ENCODE measurements at places on chromosomes 2 and 18. TPM values are rescaled to one million over a fixed set of nuclear protein-coding genes. Genes with fewer than 3 reads are reported as not detected.

MAPRE2 gene
- 19.9 TPM for polyA plus RNA-seq

MARCO gene
- 2.0 TPM for polyA plus RNA-seq

CAVIN2 gene
- polyA plus RNA-seq, result 35.8 TPM

GYPC gene
- 103 TPM for polyA plus RNA-seq

COPS9 gene
- polyA plus RNA-seq, result 93.3 TPM

ADAM23 gene
- polyA plus RNA-seq, result 13.5 TPM

TUBB8B gene
- polyA plus RNA-seq, result not detected

RAD51AP2 gene
- polyA plus RNA-seq, result 0.13 TPM

KCNIP3 gene
- 7.8 TPM for polyA plus RNA-seq

FAM124B gene
- 7.4 TPM for polyA plus RNA-seq

RAB10 gene
- polyA plus RNA-seq, result 95.3 TPM

TMEM178A gene
- 18.5 TPM for polyA plus RNA-seq

MOGAT1 gene
- polyA plus RNA-seq, result not detected

PRKAG3 gene
- 13.3 TPM for polyA plus RNA-seq

SERPINB4 gene
- polyA plus RNA-seq, result 0.23 TPM

ICOS gene
- polyA plus RNA-seq, result not detected

SLC30A3 gene
- polyA plus RNA-seq, result 0.71 TPM

C2orf66 gene
- polyA plus RNA-seq, result 0.12 TPM

MRO gene
- 0.10 TPM for polyA plus RNA-seq

GMCL1 gene
- polyA plus RNA-seq, result 9.9 TPM

All from muscle of leg (tissue), 16 donors.